ENCODE measurements at places on chromosomes 2 and 18.

- no peak for DNase-seq
These were observed 112.5 kb downstream of the ATL2 start for GRCh38 chr2:38264396-38265221.

DNA sequence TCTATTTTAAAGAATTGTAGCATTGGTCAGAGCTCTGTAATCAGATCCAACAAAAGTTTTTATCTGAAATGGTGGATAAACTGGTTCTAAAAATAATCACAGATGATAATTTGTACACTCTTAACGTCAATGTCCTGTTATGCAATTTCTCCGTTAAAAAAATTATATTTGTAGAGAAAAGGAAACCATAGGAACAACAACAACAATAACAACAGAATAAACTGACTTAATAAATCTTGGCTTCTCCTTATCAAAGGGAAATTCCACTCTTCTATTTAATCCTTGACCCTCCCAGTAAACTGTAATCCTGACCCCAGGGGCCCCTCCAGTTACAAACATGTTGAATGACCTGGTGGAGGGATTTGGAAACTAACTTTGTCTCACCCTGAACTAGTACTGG, 78.6 kb upstream of the ZFP36L2 start:
- no peak for DNase-seq

DNA sequence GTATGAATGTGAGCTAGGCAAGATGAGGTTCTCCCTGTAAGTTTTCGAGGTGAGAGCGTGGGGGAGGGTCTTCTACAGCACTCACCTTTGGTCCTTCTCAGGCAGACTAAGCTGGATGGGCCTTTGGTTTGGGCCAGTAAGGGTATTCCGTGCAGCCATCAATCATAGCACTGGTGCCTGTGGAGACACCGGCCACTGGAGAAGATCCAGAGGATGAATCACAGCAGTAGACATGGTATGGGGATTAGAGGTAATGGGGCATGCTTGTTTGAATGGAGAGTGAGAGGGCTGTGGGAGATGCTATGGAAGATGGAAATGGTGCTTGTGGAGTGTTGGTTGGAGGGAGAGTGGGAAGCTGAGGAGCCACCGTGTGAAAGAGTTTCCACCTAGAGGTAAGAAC, 16.1 kb downstream of the MAPRE3 start:
- no peak for DNase-seq

DNA sequence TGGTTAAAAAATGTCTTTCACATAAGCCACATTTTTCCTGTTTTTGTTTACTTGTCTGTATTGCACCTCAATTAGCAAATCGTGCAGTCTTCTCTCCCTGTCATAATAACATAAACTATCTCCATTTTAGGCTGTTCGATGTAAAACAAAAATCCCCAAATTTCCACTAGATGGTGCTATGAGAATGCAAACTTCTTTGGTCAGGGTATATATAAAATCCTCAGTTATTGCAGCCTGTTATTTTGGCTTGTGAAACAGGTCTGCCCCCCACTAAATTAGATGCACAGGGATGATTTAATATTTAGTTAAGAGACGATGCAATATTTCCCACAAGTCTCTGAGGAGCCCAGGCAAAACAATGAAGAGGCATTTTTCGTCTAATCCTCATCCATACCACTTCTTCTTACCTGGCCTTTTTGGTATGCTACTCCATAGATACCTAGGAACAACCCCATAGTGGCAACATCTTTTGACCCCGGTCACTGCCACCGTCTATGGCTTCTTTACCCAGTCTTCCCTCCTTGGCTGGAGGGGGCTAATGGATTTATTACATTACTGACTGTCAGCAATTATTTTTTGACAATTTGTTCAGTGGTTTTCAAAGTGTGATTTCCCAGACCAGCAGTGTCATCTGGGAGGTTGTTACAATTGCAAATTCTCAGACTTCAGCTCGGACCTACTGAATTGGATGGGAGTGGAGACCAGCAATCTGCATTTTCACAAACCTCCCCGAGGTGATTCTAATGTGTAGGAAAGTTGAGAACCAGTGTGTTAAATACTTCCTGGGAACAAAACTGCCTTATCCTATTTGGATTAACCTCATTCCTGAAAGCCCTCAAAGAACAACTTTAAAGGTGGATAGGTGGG, 117.4 kb upstream of the CWC22 start:
- no peak for DNase-seq

DNA sequence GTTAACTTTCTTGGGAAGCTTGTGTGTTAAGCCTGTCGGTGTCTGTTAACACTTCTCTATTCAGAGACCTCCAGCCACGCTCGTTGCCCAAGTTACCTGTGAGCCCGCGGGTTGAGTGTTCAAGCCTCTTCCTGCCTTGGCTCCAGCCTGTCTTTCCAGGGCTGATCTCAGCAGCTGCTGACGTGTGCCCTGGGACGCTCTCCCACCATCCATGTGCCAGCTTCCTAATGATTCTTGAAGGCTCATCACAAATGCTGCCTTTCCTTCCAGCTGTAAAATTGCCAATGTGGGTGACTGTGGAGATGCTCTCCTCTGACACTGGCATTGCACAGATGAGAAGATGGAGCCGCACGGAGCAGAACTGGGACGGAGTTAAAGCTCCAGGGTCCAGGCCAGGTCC, 6.1 kb downstream of the RNF144A start:
- no peak for DNase-seq

GRCh38 chr2:73177645-73178255, 24.6 kb upstream of the NOTO start:
- DNase-seq, result no peak

Measured in stimulated activated CD8-positive, alpha-beta memory T cell treated with anti-CD3 and anti-CD28 coated beads, Interleukin-4, amount 100 ng/mL, for 4 hours (primary cell).